ENCODE measurements at places on chromosomes 7 and 10.

DNA sequence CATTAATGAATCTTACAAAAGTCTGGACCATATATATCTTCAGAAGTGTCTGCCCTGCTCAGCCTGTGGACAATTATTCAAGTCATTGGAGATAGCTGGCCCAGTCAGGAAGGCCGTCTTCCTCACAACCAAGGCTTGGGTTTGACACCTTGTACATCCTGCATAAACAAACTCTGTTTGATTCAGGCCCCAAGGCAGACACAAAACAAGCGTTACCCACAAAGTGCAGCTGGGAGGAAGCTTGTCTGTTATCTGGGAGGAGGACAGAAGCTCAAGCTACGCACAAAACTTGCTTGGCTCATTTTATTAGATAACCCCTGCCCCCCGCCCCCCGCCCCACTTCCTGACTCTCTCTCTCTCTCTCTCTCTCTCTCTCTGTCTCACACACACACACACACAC, 166.9 kb upstream of the WDR11 start:
- no peak for DNase-seq

- DNase-seq = peak; percentile 42
These were observed 3.1 kb downstream of the FLNC start for GRCh38 chr7:128833148-128833945.

- peak; percentile 62 for DNase-seq
These were observed 74.1 kb downstream of the DNAH11 start for GRCh38 chr7:21616796-21617436.

DNA sequence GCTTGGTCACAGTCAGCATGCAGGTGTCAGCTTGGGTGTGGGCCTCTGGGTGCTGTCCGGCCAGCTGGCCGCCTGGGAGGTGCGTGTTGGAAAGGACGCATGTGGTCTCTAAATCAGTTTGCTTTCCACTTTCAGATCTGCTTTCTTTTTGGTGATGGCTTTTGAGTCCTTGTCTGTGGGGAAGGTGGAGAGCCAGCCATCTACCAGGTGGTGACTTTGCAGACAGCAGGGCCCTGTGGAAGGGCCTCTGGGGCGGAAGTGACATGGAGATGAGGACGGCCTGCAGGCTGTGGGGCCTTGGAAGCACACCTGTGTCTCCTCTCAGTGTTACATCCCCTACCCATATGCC, 59.4 kb downstream of the WDR37 start:
- DNase-seq = no peak

DNA sequence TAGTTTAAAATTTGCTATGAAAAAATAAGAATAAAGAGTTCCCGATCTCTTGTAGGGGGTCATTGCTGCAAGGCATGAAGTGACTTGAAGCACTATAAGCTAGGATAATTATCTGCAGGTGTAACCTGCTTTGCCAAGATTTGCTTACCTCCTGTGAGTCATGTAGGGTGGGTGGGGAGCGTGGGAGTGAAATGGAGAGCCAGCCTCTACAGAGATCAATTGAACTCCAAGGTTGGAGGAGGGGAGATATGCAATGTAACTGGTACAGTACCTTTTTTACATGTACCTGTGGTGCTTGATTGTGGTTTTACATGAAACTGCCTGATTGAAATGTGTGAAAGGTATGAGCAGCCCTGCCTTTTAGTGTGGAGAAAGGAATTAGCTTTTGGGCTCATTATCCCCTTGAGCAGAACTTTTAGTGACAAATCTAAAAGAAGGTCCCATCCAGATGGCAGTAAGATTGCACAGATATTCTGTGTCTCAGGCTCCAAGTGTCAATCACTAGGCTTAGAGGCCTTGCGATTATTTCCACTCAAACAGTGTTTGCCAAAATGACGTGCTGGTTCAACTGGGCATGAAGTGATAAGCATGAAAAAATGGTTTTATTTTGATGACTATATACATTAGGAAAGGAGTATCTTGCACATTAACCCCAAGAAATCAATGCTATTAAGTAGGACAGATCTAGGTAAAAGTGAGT, 138.6 kb upstream of the GRB10 start:
- no peak for DNase-seq

DNA sequence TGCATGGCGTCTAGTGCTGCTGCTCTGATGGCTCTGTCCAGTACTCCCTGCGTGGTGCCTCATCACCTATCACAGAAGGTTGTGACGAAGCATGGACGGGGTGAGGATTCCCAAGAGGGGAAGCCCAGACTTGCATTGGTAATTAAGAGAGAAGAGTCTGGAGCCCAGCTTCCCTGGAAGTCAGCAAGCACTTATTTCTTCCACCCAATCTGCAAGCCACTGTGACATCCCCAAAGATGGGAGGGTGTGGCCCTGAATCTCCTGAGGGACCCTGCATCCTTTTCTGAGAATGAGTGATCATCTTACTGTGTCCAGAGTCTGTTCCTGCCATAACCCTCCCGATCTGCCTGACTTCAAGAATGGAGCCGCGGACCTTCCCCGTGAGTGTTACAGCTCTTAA, 166.7 kb downstream of the PTPN20 start:
- DNase-seq = no peak
